Left lung (tissue), 14 donors: ENCODE measurements at places on chromosomes 7 and 10. TPM values are rescaled to one million over a fixed set of nuclear protein-coding genes. Genes with fewer than 3 reads are reported as not detected.

Gene PLCE1
- 21.8 TPM for polyA plus RNA-seq

Gene MRC1
- polyA plus RNA-seq, result 21.8 TPM

Gene TSPAN13
- 132 TPM for polyA plus RNA-seq

Gene NKX2-3
- polyA plus RNA-seq, result not detected

Gene CPA2
- 0.31 TPM for polyA plus RNA-seq

Gene OR2A1
- 3.1 TPM for polyA plus RNA-seq

Gene PAX4
- polyA plus RNA-seq, result not detected

Gene PRLHR
- 0.03 TPM for polyA plus RNA-seq

Gene CCDC126
- 12.3 TPM for polyA plus RNA-seq

Gene ARHGEF35
- 18.1 TPM for polyA plus RNA-seq
